Naive thymus-derived CD8-positive, alpha-beta T cell (primary cell): ENCODE measurements at places on chromosomes 1 and 21. TPM values are rescaled to one million over a fixed set of nuclear protein-coding genes. Genes with fewer than 3 reads are reported as not detected.

DMBX1 gene
- polyA plus RNA-seq = not detected

PADI1 gene
- polyA plus RNA-seq = not detected

CLCN6 gene
- 2.8 TPM for polyA plus RNA-seq

ZFP69B gene
- polyA plus RNA-seq = 1.9 TPM

- H3K4me1 ChIP-seq = no peaks in the 10 kb centered on the region
- DNase-seq = no peak
- H3K27ac ChIP-seq = no peak overlapping the region
These were observed 338.7 kb downstream of the VAV3 start for GRCh38 chr1:107626073-107626796.

GRCh38 chr1:28770601-28771165 lies 33.9 kb downstream of the YTHDF2 start:
- no peak for DNase-seq
- H3K27ac ChIP-seq = peak overlapping the region; percentile 89
- no peak overlapping the region for H3K4me3 ChIP-seq
- peaks cover 25% of the 10 kb centered on the region for H3K4me1 ChIP-seq

GRCh38 chr1:42999308-42999707 lies 40.6 kb upstream of the SLC2A1 start:
- H3K36me3 ChIP-seq = no peaks in the 10 kb centered on the region
- DNase-seq = no peak
- H3K4me3 ChIP-seq = no peak overlapping the region
- no peaks in the 10 kb centered on the region for H3K4me1 ChIP-seq
- H3K27me3 ChIP-seq = no peaks in the 10 kb centered on the region
- H3K27ac ChIP-seq = no peak overlapping the region

DNA sequence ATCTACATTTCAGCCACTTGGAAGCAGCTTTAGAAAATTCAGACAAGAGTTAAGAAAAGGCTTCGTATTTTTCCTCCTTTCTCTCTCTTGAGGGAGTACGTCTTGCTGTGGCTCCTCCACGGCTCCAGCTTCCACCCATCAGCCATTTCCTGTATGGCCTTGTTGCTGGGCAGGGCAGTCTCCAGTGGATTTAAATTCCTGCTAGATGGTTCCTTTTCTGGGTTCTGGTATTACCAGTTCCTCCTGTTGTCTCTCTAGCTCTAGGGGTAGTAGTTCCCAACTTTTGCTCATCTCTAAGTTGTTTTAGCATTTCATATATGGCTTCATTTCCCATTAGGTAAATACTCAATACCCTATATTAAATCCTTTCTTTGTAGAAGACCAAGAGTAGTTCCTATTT lies 1098.3 kb downstream of the ADGRL2 start:
- H3K36me3 ChIP-seq = no peaks in the 10 kb centered on the region
- H3K27ac ChIP-seq = no peak overlapping the region
- H3K4me1 ChIP-seq = no peaks in the 10 kb centered on the region
- no peak overlapping the region for H3K4me3 ChIP-seq

DNA sequence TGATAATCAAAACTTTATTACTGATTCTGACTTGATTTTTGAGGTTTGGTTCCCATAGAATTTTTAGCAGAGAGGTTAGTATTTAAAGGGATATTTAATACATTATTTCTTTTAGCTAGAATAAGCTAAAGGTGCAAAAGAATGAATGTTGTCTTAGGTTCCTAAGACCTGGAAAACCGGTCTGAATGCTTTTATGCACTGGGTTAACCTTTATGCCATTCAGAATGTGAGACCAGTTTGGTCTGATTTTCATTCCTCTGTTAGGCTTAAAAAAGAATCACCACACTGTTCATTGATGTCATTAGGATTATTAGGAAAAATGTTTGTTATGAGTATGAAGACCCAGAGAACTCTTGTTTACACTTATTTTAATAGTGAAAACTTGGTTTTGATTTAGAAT lies 30.1 kb downstream of the RAP1A start:
- no peaks in the 10 kb centered on the region for H3K27me3 ChIP-seq
- H3K27ac ChIP-seq = peak overlapping the region; percentile 72
- peaks cover 80% of the 10 kb centered on the region for H3K4me1 ChIP-seq
- no peak for DNase-seq
- H3K4me3 ChIP-seq = no peak overlapping the region

DNA sequence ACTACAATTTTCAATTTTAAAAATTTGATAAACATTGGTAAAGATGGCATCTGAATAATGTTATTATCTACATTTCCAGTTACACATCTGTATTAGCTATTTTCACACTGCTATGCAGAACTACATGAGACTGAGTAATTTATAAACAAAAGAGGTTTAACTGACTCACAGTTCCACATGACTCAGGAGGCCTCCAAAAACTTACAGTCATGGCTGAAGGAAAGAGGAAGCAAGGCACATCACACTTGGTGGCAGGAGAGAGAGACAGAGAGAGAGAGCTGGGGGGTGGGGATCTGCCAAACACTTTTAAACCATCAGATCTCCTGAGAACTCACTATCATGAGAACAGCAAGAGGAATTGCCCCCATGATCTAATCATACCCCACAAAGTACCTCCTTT lies 850.0 kb downstream of the LTN1 start:
- H3K27ac ChIP-seq = no peak overlapping the region
- no peak for DNase-seq
- H3K4me1 ChIP-seq = no peaks in the 10 kb centered on the region
- H3K36me3 ChIP-seq = no peaks in the 10 kb centered on the region

DNA sequence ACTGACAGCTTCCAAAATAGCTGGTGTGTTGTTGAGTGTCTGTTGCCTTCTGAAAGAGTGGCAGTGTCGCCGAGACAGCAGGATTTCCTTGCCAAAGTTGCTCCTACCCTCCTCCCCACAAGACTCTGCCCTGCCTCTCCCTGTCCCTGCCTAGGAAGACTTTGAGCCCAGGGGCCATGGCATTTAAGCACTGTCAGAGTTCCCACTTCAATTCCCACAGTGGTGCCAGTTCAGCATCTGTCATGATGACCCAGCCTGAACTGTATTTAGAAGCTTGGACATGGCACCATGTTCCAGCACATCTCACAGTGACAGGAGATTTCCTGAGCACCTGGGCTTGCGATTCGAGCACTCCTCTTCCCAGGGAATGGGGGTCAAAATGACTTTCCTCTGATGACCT lies 43.6 kb downstream of the TBX15 start:
- no peak overlapping the region for H3K27ac ChIP-seq
- no peak overlapping the region for H3K4me3 ChIP-seq
- no peaks in the 10 kb centered on the region for H3K27me3 ChIP-seq
- H3K4me1 ChIP-seq = no peaks in the 10 kb centered on the region
- H3K36me3 ChIP-seq = no peaks in the 10 kb centered on the region
